Naive thymus-derived CD8-positive, alpha-beta T cell (primary cell): ENCODE measurements at places on chromosomes 7 and 10.

- H3K4me1 ChIP-seq = no peaks in the 10 kb centered on the region
- H3K27me3 ChIP-seq = peaks cover 3% of the 10 kb centered on the region
- H3K27ac ChIP-seq = no peak overlapping the region
Observed at GRCh38 chr10:120271696-120272095, 185.3 kb upstream of the PLPP4 start.

- DNase-seq = no peak
- peaks cover 2% of the 10 kb centered on the region for H3K4me1 ChIP-seq
- no peaks in the 10 kb centered on the region for H3K27me3 ChIP-seq
- no peak overlapping the region for H3K4me3 ChIP-seq
- no peak overlapping the region for H3K27ac ChIP-seq
Observed at GRCh38 chr10:36423821-36424248, 701.6 kb upstream of the ANKRD30A start.

DNA sequence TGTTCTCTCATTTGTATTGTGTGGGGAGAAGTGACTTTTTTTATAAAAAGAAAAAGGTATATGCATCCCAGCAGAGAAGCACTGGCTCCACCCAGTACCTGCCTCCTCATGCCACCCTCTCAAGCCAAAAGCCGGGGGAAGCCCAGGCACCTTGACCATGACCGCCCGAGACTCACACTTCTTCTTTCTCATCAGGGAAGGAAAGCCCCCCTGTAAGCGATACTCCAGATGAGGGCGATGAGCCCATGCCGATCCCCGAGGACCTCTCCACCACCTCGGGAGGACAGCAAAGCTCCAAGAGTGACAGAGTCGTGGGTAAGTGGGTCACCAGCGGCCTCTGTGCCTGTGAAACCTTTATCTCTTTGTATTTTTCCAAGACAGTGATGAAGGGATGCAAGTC, 22.9 kb downstream of the IKZF1 start:
- no peak overlapping the region for H3K27ac ChIP-seq
- no peaks in the 10 kb centered on the region for H3K27me3 ChIP-seq
- peaks cover 88% of the 10 kb centered on the region for H3K4me1 ChIP-seq

- DNase-seq = no peak
- no peak overlapping the region for H3K27ac ChIP-seq
- H3K36me3 ChIP-seq = peaks cover 10% of the 10 kb centered on the region
- peaks cover 21% of the 10 kb centered on the region for H3K4me1 ChIP-seq
- no peak overlapping the region for H3K4me3 ChIP-seq
Observed at GRCh38 chr7:111527545-111527944, 34.7 kb downstream of the IMMP2L start.

- no peaks in the 10 kb centered on the region for H3K27me3 ChIP-seq
- DNase-seq = no peak
- no peaks in the 10 kb centered on the region for H3K4me1 ChIP-seq
- no peak overlapping the region for H3K27ac ChIP-seq
- H3K4me3 ChIP-seq = no peak overlapping the region
Observed at GRCh38 chr10:19451937-19452336, 364.3 kb upstream of the PLXDC2 start.

GRCh38 chr7:102082693-102083368, 203.8 kb upstream of the SH2B2 start:
- H3K27me3 ChIP-seq = no peaks in the 10 kb centered on the region
- no peaks in the 10 kb centered on the region for H3K4me1 ChIP-seq
- DNase-seq = no peak
- no peak overlapping the region for H3K27ac ChIP-seq

GRCh38 chr10:17265468-17265867, 37.4 kb downstream of the VIM start:
- H3K36me3 ChIP-seq = peaks cover 24% of the 10 kb centered on the region
- peaks cover 8% of the 10 kb centered on the region for H3K27me3 ChIP-seq
- no peak for DNase-seq

DNA sequence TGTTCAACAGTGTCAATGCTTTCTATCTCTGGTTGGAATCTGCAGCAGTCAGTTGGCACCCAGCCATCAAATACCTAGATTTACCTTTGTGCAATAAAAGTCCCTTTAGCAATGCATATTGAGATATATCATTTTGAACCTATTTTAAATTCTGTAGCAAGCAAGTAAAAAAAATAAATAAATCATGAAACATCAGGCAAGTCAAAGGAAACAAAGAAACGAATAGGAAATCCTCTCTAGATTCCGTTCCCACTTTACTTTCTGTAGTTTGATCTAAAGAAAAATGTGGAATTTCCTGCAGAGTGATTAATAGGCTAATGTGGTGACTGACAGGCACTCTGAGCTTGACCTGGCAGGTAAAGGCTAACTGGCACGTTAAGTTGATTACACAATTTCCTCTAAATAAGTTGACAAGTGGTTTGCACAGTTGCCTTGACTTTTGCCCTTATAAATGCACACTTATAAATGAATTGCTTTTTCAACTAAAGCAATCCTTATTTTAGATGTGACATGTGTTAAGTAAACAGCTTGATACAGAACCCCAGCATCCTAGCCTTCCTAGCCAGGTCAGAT, 208.1 kb upstream of the TCF7L2 start:
- H3K4me1 ChIP-seq = no peaks in the 10 kb centered on the region
- no peak for DNase-seq
- H3K27me3 ChIP-seq = no peaks in the 10 kb centered on the region
- peaks cover 37% of the 10 kb centered on the region for H3K36me3 ChIP-seq
- H3K27ac ChIP-seq = no peak overlapping the region
- no peak overlapping the region for H3K4me3 ChIP-seq

DNA sequence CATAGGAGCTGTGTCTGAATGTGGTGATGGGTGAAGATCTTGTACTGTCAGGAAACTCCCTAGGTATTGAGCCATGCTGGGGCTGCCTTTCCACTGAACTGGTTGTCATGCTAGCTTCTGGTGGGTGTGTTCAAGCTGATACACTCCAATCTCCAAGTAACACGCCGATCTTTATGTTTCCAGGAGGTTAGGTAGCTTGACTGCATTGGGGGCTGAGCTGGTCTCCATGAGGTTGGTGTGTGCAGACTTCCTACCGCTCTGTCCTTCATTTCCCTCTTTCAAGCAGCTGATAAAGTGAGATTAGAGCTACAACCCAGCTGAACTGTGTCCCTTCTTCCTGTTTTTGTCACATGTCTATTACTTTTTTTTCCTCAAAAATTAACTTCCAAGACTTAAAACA, 265.5 kb downstream of the ANKRD30A start:
- peaks cover 13% of the 10 kb centered on the region for H3K36me3 ChIP-seq
- no peaks in the 10 kb centered on the region for H3K27me3 ChIP-seq
- no peak overlapping the region for H3K27ac ChIP-seq
- H3K4me1 ChIP-seq = no peaks in the 10 kb centered on the region
- DNase-seq = no peak
- H3K4me3 ChIP-seq = no peak overlapping the region

GRCh38 chr7:93923296-93923695, 1.8 kb downstream of the GNG11 start:
- H3K27me3 ChIP-seq = peaks cover 20% of the 10 kb centered on the region
- no peak overlapping the region for H3K4me3 ChIP-seq
- no peak overlapping the region for H3K27ac ChIP-seq
- H3K4me1 ChIP-seq = peaks cover 6% of the 10 kb centered on the region

DNA sequence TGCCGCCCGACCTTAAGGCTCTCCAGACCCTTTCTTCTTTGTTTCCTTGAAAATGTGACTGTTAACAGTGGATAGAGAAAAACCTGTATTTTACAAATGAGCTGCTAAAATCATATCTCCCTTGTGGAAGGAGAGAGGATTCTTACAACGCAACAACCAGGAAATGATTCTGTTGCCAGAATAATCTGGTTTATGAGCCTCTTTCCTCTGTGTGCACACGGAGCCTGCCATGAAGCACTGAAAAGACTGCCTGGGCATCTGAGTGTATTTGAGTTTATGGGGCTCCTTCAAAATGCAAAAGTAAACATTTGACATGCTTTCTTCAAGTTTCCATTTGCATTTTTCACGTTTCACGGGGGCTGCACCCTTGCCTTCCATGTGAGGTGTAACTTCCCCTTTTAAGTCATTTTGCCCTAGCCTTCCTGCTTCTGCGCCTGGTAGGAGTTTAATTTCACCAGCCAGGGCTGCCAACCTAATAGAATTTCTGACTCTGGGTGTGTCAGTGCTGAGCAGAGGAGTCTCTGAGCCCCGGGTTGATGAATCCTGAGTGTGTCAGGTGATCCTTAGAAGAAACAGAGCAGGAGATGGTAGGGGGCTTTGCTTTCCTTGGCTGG, 101.2 kb downstream of the GRB10 start:
- H3K4me3 ChIP-seq = no peak overlapping the region
- no peaks in the 10 kb centered on the region for H3K27me3 ChIP-seq
- no peaks in the 10 kb centered on the region for H3K4me1 ChIP-seq
- no peaks in the 10 kb centered on the region for H3K36me3 ChIP-seq

DNA sequence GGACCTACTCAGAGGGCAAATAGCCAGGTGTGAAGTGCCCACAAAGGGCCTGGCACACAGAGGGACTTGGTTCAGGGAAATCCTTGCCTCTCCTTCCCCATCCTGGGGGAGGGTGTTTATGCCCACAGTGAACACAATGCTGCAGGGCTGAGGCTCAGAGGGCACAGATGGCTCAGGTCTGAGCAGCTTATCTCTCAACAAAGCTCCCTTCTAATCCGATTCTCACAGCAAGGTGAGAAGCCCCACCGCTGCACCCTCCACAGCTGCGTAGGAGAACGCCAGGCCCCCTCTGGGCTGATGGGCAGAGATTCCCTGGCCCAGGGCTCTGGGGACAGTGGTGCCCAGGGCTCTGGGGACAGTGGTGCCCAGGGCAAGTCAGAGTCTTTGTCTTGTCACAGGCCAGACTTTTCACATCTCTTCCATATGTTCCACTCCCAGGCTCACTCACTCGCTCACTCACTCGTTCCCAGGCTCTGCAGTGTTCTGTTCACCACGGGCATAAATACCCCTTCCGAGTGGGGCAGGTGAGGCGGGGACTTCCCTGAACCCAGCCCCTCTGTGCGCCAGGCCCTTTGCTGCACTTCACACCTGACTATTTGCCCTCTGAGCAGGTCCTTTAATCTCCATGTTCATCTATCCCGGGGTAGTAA, 8.7 kb upstream of the CDHR1 start:
- H3K36me3 ChIP-seq = no peaks in the 10 kb centered on the region
- no peaks in the 10 kb centered on the region for H3K27me3 ChIP-seq
- H3K4me3 ChIP-seq = no peak overlapping the region
- DNase-seq = no peak
- H3K4me1 ChIP-seq = peaks cover 2% of the 10 kb centered on the region

GRCh38 chr10:61937631-61938351, 36.3 kb downstream of the ARID5B start:
- no peaks in the 10 kb centered on the region for H3K36me3 ChIP-seq
- peaks cover 51% of the 10 kb centered on the region for H3K4me1 ChIP-seq
- no peak for DNase-seq
- H3K27me3 ChIP-seq = no peaks in the 10 kb centered on the region
- H3K4me3 ChIP-seq = no peak overlapping the region

- H3K4me1 ChIP-seq = no peaks in the 10 kb centered on the region
- H3K27ac ChIP-seq = no peak overlapping the region
- H3K27me3 ChIP-seq = no peaks in the 10 kb centered on the region
- DNase-seq = no peak
- no peak overlapping the region for H3K4me3 ChIP-seq
Observed at GRCh38 chr7:88104732-88105131, 115.1 kb downstream of the SRI start.

DNA sequence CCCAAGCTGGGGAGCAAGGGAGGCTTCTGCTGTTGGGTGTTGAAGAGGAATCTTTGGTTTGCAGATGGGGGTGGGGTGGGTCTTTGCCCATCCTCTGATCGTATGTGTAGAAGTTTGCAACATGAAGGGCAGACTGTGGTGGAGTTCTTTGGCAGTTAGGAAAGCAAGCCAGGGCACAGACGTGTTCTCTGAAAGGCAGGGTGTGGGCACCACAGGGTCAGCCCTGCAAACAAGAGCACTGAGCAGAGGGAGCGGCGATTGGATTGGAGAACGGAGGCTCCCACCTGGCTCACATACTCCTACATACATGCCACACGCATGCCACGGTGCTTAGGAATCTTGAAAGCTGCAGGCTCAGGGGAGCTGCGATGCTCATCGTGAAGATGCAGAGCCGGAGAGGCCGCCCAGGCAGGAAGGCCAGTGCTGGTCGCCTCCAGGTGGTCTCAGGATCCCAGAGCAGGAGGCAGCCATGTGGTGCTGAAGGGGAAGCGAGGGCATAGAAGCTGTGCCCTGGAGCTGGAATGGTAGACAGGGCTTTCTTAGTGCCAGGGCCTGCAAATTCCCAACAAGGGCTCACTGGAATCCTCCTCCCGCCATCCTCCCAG, 149.0 kb downstream of the MGMT start:
- H3K27ac ChIP-seq = no peak overlapping the region
- H3K4me1 ChIP-seq = peaks cover 6% of the 10 kb centered on the region
- DNase-seq = no peak
- no peak overlapping the region for H3K4me3 ChIP-seq

DNA sequence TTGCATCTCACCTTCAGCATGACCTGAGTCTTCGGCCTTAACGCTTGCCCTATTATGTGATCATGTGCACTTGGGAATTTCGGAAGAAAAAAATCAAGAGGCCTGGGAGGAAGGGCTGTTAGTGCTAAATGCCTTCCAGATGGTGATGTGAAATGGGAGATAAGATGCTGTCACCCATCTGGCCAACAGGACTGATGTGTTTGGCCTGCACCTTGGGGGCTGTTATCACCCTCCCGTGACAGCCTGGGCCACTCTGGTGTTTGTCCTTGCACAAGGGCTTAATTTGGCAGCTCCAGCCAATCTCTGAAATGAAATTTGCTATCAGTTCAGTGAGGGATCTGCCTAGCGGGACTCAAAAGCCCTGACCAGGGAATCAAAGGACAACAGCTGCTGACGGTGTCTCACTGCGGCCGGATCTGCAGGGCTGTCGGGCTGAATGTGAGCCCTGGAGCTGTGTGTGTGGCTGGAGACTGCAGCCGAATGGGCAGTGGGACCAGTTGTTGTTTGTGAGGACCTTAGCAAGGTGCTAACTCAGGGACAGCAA, 131.4 kb upstream of the BTBD16 start:
- no peaks in the 10 kb centered on the region for H3K27me3 ChIP-seq
- H3K36me3 ChIP-seq = no peaks in the 10 kb centered on the region
- no peaks in the 10 kb centered on the region for H3K4me1 ChIP-seq
- H3K4me3 ChIP-seq = no peak overlapping the region

- no peak overlapping the region for H3K4me3 ChIP-seq
- no peak for DNase-seq
- H3K36me3 ChIP-seq = peaks cover 13% of the 10 kb centered on the region
- H3K4me1 ChIP-seq = peaks cover 6% of the 10 kb centered on the region
- no peaks in the 10 kb centered on the region for H3K27me3 ChIP-seq
- H3K27ac ChIP-seq = no peak overlapping the region
Observed at GRCh38 chr7:105512415-105512814, 9.7 kb downstream of the PUS7 start.

DNA sequence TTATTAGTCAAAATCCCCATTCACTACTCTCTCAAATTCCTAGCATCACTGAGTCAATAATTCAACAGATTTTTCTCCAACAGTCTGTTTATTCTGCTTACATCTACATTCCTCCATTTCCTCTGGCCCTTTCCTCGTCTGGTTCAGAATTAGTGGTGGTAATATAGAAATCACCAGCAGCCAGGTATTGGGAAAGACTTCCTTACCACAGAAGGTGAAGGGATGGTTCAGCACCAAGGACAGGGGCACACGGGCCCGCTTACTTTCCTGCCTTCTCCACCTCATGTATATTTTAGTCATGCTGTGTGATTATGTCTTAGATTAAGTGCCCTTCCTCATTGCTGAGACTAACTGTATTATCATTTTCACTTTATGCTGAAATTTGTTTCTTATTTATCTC, 70.4 kb upstream of the APBB1IP start:
- H3K4me1 ChIP-seq = peaks cover 3% of the 10 kb centered on the region
- peak; percentile 5 for DNase-seq
- H3K27me3 ChIP-seq = no peaks in the 10 kb centered on the region
- H3K4me3 ChIP-seq = no peak overlapping the region
